ENCODE measurements at places on chromosomes 2 and 18.

- no peak for DNase-seq
These were observed 6.0 kb upstream of the FAM117B start for GRCh38 chr2:202628646-202629198.

DNA sequence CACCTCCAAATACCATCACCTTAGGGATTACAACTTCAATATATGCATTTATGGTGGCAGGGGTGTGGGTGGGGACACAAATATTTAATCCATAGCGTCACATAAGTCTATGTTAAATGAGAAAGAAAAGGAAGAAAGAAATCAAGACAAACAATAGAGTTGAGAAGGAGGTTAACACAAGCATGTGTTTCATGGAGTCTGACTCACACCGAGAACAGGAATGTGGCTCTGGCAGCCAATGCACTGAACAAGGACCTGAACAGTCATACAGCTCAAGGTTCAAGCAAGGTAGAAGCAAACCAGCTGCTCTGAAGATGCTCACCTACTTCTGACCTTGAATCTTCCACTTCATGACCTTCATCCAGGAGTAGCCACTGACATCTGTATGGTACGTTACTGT is 36.2 kb upstream of the LPIN1 start:
- no peak for DNase-seq

DNA sequence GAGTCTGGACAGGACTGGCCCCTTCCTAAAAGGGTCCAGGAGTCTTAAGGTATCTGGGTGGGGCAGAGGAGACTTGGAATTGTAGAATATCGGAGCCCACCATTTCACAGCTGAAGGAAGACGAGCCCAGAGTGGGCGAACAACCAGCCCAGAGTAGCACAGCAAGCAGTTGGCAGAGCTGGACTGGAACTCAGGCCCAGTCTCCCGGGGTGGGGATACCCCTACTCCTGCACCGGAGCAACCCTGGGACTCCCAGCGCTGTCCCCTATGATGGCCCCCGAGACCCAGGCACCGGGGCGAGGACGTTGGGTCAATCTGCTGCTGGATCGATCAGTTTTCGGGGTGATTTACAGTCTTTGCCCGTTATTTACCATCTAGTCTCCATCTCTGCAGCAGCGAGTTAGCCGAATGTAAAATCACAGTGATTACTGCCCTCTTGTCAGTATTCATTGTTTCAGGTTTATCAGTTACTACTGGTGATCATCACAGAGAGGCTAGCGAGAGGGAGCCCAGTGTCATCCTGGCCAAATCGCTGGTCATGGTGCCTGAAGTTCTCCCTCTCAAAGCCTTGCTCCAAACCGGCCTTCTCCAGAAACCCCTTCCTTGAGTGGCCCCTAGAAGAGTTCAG is 75.3 kb downstream of the SMAD7 start:
- no peak for DNase-seq

- DNase-seq = no peak
These were observed 153.3 kb upstream of the RBMS1 start for GRCh38 chr2:160646684-160647444.

- no peak for DNase-seq
These were observed 3.5 kb upstream of the UPP2 start for GRCh38 chr2:158098178-158098577.

GRCh38 chr2:237033536-237034060 is 52.1 kb upstream of the COPS8 start:
- no peak for DNase-seq

DNA sequence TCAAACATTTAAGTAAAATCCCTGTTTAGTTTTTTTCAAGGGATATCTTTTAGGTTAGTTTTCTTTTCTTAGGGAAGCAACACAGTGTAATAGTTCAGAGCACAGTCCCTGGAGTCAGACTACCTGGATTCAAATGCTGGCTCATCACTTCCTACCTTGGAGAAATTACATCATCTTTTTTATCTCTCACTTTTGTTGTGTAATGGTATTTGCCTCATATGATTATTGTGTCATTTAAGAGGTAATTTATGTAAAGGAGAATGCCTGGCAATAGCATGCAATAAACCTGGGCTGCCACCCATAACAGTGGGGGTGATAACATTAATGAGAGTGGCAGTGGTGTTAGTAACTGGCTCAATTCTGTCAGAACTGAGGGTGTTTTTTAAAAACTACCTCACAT is 26.3 kb downstream of the ERLEC1 start:
- no peak for DNase-seq

DNA sequence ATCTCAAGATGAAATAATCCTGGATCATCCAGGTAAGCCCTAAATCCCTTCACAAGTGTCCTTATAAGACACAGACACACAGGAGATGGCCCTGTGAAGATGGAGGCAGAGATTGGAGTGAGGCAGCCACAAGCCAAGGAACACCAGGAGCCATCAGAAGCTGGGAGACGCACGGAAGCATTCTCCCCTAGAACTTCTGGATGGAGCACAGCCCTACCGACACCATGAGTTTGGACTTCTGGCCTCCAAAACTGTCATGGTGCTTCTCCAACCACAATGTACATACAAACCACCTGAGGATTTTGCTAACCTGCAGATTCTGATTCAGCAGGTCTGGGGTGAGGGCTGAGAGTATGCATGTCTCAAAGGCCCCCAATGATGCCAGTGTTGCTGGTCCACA is 42.5 kb downstream of the ADD2 start:
- no peak for DNase-seq

- no peak for DNase-seq
These were observed 56.4 kb downstream of the ADCY3 start for GRCh38 chr2:24863641-24864040.

GRCh38 chr2:179479947-179480346 is 215.3 kb upstream of the SESTD1 start:
- no peak for DNase-seq

- DNase-seq = no peak
These were observed 127.9 kb upstream of the PGAP1 start for GRCh38 chr2:197054437-197054836.

DNA sequence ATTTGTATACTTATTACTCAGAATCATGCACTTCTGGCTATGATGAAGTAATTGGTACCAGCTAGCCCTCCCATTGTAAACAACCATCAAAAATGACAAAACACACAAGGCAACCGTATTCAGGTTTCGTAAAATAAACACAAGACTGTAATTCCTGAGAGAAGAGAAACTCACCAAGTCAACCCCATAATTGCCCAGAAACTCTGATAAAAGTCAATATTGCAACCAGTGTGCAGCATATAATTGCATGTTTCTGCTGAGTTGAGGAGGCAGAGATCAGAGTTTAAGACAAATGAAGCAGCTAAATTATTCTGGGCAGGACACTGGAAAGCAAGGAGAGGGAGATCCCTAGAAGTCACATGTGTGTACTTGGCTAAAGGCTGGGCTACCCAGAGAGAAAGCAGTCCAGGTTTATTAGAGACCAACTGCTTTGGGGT is 90.3 kb downstream of the ROCK2 start:
- no peak for DNase-seq

DNA sequence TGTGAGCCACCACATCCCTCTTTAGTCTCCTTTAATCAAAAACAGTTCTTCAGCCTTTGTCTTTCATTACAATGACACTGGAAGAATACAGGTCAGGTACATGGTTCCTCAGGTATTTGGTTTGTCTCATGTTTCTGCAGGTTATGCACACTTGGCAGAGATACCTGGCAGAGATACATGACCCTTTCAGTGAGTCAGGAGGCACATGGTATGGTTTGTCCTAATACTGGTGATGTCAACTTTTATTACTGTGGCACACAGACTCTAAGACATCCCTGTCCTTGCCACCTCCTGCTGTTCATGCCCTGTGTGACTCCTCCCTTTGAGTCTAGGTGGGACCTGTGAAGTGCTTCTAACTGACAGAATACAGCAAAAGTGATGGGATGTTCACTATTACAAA is 58.4 kb downstream of the SPIRE1 start:
- no peak for DNase-seq

GRCh38 chr2:204024906-204025475 is 88.4 kb downstream of the ICOS start:
- no peak for DNase-seq

DNA sequence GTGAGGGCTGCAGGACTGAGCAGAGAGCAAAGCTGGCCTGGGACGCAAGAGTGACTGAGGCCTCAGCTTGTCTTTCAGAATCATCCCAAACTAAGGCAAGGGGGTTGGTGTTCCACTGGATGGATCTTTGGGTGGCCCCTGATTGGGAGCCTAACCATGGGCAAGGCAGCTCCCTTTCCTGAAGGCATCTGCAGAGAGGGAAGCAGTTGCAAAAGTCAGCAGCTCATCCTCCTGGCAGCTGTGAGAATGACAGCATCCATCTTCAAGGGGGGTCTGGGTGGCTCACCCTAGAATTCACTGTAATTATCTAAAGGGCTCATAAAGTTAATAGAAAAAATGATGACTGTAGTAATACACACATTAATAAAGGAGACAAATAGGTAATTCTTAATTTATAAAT is 46.5 kb upstream of the RAB31 start:
- DNase-seq = no peak

All from stimulated activated CD8-positive, alpha-beta memory T cell treated with anti-CD3 and anti-CD28 coated beads, Interleukin-15, amount 100 ng/mL, for 24 hours (primary cell).